Fibroblast of the conjunctiva (primary cell): ENCODE measurements at places on chromosomes 2 and 18.

GRCh38 chr2:10533811-10534321 is 85.7 kb upstream of the ODC1 start:
- DNase-seq, result no peak

- no peak for DNase-seq
Observed at GRCh38 chr2:108940156-108940555, 48.9 kb downstream of the EDAR start.

GRCh38 chr2:217996361-217996760 is 6.4 kb downstream of the TNS1 start:
- peak; percentile 93 for DNase-seq

DNA sequence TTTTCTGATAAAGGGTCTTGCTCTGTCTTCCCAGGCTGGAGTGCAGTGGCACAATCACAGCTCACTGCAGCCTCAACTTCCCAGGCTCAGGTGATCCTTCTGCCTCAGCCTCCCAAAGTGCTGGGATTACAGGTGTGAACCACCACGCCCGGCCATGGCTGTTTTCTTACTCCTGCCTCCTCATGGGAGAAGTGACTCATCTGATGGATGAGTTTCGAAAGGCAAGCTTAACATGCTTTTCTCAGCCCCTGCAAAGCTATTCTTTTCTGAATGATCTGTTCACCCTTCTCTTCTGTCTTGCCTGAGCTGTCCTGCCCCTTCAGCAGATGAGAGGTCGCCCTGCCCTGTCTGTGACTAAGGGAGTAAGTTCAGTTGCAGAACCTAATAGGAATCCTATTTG is 929 bp upstream of the CREG2 start:
- no peak for DNase-seq

DNA sequence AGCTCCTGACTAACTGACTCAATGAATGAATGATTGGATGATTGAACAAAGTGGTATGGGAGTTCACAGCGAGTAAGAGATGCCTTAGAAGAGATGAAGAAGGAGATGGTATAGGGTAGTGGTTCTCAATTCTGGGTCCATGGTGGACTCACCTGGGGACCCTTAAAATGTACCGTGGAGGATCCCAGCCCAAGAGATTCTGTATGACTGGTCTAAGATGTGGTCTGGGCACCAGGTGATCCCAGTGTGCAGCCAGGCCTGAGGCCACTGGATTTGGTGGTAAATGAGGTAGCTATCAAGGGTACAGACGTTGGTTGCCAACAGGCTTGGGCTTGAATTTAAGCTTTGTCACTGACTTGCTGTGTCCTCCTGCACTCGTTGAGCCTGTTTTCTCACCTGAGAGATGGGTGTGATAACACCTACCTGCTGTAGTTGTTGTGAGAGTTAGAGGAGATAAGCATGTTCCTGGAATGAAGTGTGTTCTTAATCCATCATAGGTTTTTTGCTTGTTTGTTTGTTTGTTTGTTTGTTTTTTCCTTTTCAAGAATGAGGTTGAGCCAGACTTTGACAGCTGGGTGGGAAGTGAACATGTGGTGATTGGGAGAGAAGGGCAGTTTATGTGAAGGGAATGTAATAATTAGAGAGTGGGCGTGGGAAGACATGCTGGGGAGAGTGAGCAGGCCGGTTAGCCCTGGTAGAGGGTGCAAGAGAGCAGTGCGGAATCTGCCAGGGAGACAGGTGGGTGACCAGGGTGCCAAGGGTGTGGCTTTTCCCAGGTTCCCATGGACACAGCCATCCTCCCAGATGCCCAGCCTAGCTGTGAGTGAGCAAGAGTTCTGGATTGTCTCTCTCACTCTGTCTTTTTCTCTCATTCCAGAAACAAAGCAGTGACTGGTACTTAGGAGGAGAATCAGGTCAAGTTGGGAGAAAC is 31.4 kb upstream of the IL1B start:
- DNase-seq, result no peak

GRCh38 chr18:10135302-10135926 is 221.6 kb downstream of the VAPA start:
- no peak for DNase-seq

DNA sequence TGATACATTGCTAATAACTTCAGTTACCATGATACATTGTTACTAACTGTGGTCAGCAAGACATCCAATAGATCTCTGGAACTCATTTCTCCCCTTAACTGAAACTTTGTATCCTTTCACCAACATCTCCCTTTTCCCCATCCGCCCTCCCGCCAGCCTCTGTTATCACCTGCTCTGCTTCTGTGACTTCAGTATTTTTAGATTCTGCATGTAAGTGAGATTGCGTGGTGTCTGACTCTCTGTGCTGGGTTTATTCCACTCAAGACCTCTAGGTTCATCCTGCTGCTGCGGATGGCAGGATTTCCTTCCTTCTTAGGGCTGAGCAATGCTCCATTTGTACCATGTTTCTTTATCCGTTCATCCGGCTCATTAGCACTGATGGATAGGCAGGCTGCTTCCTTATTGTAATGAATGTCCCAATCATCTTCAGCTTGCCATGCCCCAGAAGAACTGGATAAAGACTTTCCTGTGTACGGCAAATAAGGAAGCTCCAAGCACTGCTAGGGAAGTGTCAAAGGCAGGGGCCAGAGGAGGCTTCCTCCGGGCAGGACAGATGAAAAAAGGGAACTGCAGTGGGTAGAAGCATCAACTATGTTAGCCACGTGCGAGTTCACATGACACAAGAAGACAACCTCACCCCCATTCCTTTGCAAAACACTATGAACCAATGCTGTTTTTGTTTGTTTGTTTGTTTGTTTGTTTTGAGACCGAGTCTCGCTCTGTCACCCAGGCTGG is 113.4 kb downstream of the EIPR1 start:
- no peak for DNase-seq

DNA sequence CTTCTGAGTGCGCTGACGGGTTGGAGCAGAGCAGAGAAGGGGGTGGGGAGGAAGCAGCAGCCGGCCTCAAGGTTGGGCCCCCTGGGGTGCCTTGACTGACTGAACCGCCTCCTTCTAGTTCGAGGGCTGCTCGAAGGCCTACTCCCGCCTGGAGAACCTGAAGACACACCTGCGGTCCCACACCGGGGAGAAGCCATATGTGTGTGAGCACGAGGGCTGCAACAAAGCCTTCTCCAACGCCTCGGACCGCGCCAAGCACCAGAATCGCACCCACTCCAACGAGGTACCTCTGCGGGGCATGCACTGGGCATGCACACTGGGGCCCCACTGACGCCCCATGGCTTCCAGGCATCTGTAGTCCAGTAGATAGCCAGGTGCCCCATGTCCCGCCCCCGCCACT is 246.9 kb downstream of the GLI2 start:
- DNase-seq, result no peak

- DNase-seq, result no peak
Observed at GRCh38 chr2:144707736-144708326, 187.9 kb upstream of the ZEB2 start.

- no peak for DNase-seq
Observed at GRCh38 chr2:135783439-135783838, 41.8 kb downstream of the UBXN4 start.

DNA sequence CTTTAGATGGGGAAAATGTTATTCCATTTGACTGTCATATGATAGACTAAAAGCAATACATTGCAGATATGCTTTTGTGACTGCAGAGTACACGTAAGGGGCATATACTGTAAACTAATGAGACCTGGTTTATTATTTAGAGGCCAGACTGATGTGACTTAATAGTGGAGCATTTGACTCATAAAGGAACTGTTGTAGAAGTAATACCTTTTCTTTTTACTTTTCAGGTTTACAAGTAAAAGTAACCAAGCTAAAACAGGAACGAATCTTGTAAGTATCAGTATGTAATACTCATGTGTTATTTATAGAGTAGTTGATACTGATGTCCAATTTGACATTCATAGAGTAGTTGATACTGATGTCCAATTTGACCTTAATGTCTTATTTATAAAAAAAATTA is 13.1 kb downstream of the RBBP8 start:
- DNase-seq, result no peak

DNA sequence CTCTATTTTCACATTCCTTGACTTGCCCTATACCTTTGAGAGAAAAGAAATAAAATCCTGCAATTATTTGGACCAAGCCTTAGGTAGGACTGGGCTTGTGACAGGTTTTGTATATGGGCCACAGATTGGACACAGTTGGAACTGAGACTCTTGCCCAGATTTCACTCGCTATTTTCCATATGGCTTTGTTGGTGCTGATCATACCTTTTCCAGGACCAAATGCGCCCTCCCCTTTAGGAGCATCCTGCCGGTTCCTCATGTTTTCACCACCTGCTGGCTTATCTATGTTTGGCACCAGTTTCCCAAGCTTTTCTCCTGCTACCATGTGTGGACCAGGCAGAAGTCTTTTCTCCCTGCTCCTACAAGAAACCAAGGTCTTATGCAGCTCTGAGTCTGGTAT is 494.9 kb downstream of the EPHA4 start:
- DNase-seq, result no peak

DNA sequence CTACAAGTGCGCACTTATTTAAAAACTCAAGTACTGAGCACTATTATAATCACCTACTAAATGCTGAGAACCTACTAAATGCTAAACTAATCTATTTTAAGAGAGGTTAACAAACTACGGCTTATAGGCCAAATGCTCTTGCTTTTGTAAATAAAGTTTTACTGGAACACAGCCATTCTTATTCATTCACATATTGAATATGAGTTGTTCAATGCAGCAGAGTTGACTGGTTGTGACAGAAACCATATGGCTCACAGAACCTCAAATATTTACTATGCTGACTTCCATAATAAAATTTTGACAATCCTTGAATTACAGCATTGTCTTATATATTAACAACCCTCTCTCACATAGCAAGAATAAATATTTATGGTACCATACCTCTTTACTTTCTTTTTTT is 103.2 kb downstream of the ZNF521 start:
- DNase-seq, result no peak

- DNase-seq, result peak; percentile 55
Observed at GRCh38 chr2:82837588-82838304, 1621.3 kb downstream of the SUCLG1 start.

DNA sequence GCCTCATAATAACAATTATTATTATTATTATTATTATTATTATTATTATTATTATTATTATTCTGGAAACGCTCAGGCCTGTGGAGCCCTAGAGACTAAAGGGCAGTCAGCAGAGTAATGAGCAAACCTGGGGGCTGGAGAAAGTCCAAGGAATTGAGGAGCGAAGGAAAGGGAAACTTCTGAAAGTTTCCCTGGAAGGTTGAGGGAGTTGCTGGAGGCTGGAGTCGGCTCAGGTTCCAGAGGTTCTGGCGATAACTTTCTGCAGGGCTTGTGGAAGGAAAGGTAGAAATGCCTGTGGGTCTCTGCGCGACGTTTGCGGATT is 9.2 kb downstream of the POU3F3 start:
- DNase-seq, result no peak

DNA sequence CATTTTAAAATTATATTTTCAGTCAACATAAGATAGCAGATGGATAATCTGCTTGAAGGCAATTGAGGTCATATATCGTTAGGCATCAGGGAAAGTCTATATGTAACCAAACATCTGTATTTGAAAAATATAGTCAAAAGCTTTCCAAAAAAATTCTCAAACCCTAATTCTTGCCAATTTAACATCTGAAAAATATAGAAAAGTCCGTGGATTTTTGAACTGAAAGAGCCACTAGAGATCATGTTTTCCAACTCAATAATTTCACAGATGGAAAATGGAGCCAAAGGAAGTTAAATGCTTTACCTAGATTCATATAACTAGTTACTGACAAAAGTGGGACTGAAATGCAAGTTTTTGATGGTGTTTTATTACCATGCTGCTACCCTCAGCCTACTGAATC is 185.1 kb upstream of the ZNF804A start:
- no peak for DNase-seq

GRCh38 chr18:24683925-24684324 is 223.5 kb downstream of the HRH4 start:
- DNase-seq, result no peak

GRCh38 chr2:207617011-207617671 is 8.1 kb downstream of the METTL21A start:
- peak; percentile 51 for DNase-seq

DNA sequence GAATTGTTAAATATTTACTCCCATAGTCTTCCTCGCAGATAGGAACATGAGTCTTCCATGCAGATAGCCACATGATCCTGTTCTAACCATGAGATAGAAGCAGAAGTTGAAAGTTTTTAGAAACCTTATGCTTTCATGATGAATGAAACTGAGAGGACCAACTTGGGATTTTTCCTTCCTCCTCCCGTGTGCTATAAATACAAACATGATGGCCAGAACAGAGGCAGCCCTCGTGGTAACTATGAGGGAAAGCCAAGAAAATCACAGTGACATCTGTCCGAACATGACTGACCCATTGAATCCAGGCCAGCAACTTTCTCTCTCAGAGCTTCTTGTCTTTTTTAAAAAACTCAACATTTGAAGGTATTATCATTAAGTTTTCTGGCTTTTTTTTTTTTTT is 78.5 kb downstream of the ACAA2 start:
- DNase-seq, result no peak

DNA sequence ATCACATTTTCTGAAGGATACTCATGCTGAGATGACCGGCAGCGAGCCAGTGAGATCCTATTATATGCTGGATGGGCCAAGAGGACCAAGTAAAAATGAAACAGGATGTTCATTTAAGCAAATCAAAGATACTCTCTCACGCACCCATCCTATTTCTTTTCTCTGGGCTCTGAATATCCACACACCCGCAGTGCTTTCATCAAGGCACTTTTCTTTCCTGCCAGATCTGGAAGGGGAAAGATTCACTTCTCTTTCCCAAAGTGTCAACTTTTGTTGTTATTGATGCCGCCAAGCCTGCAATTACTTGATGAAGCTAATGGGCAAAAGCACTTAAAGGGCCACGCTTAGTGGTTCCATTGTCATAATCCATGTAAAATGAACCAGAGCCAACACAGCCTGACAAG is 191.9 kb upstream of the CHAC2 start:
- no peak for DNase-seq

- DNase-seq, result no peak
Observed at GRCh38 chr2:176637142-176637485, 367.9 kb downstream of the MTX2 start.

DNA sequence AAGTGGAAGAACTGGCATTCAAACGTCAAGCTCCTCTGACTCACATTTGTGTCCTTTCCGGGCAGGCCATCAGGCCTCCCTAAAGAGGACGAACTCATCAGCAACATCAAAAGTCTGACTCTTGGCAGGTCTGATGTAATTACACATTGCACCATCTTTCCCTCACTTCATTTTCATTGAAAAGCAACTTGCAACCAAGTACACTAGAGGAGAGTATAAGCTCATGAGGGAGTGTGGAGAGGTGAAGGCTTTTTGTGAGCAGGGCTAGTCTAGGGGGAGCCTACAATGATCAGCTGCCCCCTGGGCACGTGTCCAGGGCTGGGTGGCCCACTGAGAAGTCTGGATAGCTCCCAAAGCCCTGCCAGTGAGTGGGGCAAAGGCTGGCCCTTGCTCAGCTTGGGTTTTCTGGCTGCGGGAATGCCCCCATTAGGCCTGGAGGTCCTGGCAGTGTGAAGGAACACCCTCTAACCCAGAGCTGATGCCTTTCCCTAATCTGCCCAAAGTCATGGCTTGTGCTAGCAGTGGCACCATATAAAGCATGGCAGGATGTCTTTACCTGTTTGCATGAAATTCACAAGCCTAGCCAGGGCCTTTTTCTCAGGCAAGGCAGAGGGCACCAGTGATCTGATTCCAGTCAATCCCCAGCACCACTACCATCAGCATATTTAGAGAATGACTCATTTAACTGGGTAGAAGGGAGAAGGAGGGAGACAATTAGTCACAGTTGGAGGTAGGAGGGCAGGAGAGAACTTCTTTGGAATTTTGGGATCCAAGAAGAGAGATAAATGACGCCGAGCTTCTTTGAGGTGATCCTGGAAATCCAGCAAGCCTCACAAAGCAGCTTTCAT is 8.5 kb upstream of the DAW1 start:
- DNase-seq, result peak; percentile 64
